ENCODE measurements at places on chromosomes 7 and 10.

DNA sequence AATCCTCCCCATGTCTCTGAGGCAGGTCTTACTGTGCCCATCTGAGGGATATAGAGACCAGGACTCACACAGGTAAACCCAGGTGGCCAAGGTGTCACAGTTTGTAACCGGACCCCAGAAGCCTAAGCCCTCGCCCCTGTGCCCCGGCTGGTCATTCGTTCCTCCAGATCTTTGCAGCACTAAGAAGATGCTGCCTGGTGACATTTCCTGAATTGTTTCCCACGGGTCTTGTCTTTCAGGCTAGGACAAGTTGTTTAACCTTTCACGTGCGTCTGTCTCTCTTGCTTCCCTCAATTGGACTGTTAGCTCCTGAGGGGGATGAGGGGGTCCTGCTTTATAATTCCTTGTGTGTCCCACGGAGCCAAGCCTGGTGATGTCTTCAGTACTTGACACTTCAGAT is 158.0 kb downstream of the KCNMA1 start:
- DNase-seq = no peak

DNA sequence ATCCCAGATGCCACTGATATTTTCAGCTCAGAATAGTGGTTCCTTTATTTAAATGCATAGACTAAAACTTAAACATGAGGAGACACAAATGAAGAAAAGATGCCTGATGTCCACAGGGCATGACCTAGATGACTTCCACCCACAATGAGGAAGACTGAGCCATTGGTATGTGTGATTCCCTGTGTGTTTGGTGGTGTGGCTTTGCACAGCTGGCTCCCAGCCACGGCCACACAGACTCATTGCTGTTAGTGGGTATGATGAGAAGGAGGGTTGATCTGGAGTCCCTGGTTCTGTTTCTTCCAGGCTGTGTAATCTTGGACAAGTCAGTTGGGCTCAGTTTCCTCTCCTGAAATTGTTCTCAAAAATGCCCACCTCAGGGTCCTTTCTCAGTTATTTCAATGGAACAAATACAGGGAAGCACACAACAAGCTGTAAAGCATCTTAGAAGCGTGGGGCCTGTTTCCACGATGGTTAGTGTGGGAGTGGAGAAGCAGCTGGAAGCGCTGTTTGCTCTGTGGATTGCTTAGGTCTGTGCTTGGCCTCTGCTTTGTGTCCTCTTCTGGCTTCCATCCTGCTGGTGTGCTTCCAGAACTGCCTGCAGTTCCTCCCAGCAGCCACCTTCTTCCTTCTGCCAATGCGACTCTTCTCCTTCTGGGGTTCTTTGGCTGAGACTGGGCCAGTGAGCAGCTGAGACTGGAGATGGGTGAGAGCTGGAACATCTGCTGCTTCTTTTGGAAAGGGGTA is 303.7 kb downstream of the BMPER start:
- peak; percentile 36 for DNase-seq

DNA sequence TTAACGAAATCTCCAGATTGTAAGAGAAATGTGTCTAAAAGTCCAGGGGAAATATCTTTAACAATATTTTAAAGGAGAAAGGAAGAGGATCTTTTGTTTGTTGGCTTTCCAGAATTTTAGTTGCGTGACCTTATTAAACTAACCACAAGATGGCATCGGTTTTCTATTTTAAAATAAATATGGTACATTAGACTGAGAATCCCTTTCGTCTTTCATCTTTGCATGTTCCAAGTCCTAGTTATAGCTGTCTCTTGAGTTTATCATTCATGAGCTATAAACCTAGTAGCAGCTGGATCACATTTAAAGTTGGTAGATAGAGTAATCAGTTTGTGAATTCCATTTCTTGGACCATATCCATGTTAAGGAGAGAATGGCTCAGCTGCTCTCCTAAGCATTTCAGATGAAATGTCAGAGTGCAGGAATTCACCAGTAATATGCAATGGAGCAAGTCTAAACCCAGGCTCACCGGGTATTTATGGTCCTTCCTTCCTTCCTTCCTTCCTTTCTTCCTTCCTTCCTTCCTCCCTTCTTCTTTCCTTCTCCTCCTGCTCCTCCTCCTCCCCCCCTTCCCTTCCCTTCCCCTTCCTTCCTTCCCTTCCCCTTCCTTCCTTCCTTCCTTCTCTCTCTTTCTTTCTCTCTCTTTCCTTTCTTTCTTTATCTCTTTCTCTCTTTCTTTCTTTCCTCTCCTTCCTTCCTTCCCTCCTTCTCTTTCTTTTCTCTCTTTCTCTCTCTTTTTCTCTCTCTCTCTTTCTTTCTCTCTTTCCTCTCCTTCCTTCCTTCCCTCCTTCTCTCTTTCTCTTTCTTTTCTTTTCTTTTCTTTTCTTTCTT is 57.8 kb upstream of the RAB18 start:
- peak; percentile 39 for DNase-seq

DNA sequence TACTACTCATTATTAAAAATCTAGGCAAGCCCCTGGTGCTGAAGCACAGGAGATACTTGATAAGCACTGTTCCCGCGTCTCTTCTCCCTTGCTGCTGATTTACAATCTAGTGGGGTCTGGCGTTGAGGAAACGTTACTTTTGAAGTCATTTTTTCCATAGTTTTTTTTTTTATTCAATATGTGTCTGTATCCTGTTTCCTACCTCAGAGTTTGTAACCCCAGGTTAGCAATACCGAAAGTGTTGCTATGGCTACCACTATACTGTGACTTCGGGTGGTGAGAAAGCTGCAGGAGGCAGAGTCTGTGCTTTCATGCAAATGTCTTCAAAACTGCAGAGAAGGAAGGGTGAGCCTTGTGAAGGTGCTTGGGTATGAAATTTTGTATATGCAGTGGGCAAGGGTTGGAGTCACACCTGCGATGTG is 458.8 kb upstream of the GHITM start:
- no peak for DNase-seq

GRCh38 chr7:22296916-22297315 is 60.0 kb downstream of the RAPGEF5 start:
- DNase-seq = no peak

DNA sequence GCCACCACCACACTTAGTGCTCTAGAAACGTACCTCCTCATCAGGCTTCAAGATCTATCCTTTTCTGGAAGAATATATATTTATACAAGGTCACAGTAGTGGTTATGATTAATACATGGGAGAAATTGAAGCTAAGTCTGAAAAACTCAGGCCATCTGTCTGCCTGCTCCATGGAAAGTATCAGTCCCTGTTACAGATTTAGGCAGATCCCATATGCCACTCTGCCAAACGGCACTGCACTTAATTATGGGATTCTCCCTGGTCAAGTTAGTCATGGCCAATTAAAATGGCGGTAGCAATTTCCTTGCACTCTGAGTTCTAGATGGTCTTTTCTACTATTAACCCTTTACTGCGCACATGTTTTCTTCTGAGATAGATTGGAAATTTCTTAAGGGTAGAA is 740.0 kb downstream of the SUGCT start:
- DNase-seq = no peak

- no peak for DNase-seq
Observed at GRCh38 chr7:117862378-117862777, 10.9 kb downstream of the CTTNBP2 start.

DNA sequence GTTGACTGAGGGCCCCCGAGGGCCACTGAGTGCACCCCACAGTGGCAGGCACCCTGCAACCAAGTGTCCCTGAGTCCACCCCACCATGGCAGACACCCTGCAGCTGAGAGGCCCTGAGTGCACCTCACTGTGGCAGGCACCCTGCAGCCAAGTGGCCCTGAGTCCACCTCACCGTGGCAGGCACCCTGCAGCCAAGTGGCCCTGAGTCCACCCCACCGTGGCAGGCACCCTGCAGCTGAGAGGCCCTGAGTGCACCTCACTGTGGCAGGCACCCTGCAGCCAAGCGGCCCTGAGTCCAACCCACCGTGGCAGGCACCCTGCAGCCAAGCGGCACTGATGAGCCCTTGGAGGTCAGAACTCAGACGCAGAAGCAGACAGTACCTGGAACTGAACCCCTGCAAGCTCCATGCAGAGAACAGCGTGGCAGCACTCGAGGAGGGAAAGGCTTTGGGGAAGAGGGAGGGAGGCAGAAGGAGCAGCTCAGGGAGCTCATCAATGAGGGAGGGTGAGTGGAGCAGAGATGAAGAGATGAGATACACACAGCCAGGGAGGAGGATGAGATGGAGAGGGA is 156.5 kb downstream of the WDR37 start:
- no peak for DNase-seq

DNA sequence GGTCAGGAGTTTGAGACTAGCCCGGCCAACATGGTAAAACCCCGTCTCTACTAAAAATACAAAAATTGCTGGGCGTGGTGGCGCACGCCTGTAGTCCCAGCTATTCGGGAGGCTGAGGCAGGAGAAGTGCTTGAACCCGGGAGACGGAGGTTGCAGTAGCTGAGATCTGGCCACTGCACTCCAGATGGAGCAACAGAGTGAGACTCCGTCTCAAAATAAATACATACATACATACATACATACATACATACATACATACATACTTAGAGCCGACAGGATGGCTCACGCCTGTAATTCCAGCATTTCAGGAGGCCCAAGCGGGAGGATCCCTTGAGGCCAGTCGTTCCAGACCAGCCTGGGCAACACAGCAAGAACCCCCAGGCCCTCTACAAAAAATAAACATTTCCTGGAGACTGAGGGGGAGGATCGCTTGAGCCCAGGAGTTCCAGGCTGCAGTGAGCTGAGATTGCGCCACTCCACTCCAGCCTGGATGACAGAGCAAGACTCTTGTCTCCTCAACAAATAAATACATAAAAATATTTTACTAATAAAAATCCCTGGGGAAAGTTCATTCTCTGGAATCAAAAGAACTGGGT is 90.9 kb upstream of the TNRC18 start:
- no peak for DNase-seq

DNA sequence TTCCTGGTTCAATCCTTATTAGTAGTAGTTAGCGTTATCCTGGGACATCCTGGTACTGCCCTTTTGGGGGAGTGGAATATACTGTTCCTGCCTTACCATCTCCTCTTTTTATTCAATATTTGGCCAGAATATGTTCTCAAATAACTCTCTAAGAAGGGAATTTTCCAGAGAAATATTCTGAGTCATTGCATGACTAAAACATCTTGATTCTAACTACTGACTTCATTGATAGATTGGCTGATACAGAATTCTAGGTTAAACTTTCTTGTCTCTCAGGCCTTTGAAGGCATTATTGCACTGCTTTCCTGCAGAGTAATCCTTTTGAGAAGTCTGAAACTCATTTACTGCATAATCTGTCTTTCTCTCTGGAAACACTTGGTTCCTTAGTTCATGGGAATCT is 275.5 kb upstream of the DGKB start:
- peak; percentile 27 for DNase-seq

- no peak for DNase-seq
Observed at GRCh38 chr7:157662110-157662791, 325.4 kb downstream of the DNAJB6 start.

GRCh38 chr10:55495555-55495954 is 694.5 kb upstream of the PCDH15 start:
- no peak for DNase-seq

- no peak for DNase-seq
Observed at GRCh38 chr7:35699796-35700305, 4.9 kb upstream of the HERPUD2 start.

- DNase-seq = no peak
Observed at GRCh38 chr7:84264396-84264795, 69.8 kb upstream of the SEMA3A start.

GRCh38 chr10:114362826-114363355 is 41.4 kb downstream of the AFAP1L2 start:
- DNase-seq = no peak

DNA sequence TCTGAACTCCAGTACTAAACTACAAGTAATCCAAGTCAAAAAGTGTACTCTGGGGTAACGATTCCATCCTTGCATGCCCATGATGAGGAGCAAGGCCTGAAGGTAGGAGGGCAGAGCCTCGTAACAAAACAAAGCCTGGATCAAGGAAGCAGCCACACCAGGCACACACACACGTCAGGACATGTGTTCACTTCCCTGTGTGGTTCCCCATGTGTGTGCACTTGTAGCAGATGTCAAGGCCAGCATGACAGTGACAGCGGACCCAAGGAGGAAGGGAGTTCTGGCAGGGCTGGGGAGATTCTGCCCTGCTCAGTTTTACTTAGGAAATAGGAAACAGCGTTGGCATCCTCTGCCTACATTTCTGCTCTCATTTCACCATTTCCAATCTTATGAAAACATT is 92.8 kb downstream of the ALOX5 start:
- no peak for DNase-seq

DNA sequence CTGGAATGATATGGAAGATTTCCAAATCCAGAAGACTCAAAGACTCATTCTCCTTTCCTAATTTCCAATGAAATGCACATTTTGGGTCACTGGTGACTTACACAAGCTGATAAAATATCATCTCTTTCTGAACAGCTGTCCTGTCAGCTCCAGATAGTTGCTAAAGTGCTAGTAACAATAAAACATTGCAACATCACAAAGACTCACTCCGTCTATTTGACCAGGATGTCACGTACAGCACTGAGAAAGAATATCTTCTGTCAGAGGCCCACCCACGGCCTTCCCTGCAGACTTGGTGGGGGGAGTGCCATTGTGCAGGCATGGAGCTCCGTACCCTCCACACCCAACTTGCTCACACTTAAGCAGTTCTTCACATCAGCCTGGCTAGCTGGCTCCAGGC is 78.9 kb upstream of the EGR2 start:
- peak; percentile 35 for DNase-seq

DNA sequence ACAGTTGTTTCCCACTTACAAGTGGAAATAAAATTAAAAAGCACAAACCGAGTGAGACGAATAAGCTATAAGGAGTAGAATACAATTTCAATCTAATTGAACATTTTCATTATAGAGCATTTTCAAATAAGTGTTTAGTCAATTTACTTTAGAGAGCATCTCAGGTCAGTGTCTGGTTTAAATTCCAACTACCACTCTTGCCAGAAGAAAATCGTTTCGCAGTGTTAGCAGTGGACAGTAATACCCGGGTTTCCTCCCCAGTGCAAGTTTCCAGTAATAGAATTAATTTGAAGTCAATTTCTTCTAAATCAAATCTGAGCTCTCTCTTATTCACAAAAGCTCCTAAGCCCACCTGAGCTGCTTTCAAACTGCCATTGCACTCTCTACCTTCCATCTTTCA is 45.7 kb downstream of the CREB3L2 start:
- no peak for DNase-seq

DNA sequence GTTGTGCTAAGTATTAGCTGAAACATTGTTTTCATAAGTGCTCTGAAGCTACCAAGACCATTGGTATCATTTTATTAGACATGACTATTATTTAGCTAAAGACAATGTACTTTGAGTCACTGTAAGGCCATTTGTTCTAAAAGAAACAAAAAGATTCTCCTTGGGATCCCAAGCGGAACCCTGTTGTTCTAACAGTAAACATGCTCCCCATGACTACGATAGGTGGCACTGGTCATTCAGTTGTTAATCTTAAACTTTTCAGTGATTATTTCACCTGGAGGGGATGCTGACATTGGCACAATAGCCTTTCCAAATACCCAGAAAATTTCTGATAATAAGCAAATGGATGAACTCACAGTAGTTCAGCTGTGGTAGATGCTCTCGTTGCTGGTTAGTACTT is 715.0 kb downstream of the AUTS2 start:
- no peak for DNase-seq

GRCh38 chr10:81428456-81429134 is 446.4 kb upstream of the NRG3 start:
- no peak for DNase-seq

GRCh38 chr7:47670729-47671128 is 88.8 kb upstream of the TNS3 start:
- DNase-seq = no peak

GRCh38 chr10:13448216-13448615 is 80.6 kb downstream of the BEND7 start:
- DNase-seq = peak; percentile 16
